ENCODE measurements at places on chromosomes 13 and 19.

DNA sequence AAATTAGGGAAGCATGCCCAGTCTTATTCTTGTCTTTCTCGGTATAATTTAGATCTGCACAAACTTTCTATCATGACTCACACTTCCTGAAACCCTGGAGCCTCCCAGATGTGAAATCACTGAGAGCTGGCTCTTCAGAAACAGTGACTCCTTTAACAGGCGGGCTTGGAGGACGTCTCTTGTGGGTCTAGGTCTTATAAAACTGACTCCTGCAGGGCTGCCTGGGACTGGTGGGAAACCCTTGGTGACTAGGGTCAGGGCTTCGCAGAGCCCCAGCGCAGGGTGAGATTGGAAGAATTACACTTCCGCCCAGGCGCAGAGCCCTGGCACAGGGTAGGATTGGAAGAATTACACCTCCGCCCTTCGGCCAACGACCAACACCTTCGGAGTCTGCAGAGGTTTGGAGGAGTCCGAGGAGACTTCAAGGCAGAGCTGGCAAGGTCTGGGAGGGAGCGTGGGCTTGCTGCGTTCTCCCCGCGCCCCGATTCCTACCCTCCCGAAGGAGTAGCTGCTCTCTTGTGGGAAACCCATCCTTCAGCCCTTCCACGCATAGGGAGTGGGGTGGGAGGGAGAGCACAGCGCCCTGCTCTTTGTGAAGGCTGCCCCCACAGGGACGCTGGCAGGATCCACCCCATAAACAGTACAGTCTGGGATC is 43.4 kb upstream of the MAP3K10 start:
- peak; percentile 65 for DNase-seq

GRCh38 chr13:35714588-35715377 is 238.3 kb upstream of the MAB21L1 start:
- DNase-seq, result no peak

GRCh38 chr13:75724752-75725517 is 88.8 kb downstream of the LMO7 start:
- DNase-seq, result no peak

GRCh38 chr13:25335856-25336255 is 34.4 kb downstream of the NUP58 start:
- DNase-seq, result no peak

- DNase-seq, result no peak
These were observed 18.8 kb downstream of the TMEM143 start for GRCh38 chr19:48344892-48345291.

- DNase-seq, result no peak
These were observed 21.1 kb downstream of the KBTBD6 start for GRCh38 chr13:41111454-41111853.

- no peak for DNase-seq
These were observed 40.0 kb downstream of the DZIP1 start for GRCh38 chr13:95604556-95604915.

DNA sequence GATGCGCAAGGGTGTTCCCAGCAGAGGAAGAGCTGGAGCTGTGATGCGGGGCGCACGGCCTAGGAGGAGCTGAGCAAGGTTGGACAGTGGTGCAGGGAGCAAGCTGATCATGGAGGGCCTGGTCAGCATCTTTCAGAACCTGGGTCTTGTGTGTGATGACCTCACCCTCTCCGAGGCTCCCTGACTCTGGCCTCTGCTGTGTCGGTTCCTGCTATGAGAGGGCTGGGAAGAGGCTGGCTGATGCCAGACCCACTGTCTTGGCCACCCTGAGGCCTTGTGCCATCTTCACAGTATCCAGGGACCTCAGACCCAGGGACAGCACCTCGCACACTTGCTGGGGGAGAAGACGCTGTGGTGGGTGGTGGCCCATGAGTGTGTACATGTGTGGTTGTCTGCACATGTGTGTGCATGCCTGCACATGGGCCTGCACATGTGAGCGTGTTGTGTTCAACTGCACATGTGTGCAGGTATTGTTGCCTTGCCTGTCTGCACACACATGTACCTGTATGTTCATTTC is 16.5 kb upstream of the C13orf46 start:
- DNase-seq, result no peak

GRCh38 chr13:107834281-107834680 is 381.1 kb downstream of the LIG4 start:
- peak; percentile 14 for DNase-seq

DNA sequence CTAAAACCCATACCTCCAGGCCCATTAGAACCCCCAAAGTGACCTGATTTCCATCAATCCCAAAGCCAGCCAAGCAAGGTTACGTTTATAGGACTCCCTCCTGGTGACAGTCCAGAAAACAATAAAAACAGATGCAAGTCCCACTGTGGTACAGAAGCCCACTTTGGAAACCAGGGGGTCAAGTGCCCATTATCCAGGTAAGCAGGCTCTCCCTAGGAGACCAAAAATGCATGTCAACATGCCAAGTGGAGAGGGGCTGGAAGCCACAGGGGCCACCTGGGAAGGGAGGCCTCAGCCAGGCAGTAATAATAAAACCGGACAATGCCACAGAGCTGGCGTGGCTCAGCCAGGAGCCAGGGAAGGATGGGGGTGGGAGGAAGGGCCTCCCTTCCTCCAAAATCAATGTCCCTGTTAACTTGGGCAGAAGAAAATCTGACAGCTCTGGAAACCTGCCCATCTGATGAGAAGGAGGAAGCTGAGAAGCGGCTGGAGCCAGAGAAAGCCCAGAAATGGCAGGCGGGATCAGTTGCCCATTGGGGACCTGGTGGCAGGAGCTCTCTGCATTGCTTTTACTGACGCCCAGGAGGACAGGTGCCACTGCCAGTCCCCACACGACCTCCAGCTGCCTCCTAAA is 160.4 kb downstream of the ZIC5 start:
- DNase-seq, result no peak

DNA sequence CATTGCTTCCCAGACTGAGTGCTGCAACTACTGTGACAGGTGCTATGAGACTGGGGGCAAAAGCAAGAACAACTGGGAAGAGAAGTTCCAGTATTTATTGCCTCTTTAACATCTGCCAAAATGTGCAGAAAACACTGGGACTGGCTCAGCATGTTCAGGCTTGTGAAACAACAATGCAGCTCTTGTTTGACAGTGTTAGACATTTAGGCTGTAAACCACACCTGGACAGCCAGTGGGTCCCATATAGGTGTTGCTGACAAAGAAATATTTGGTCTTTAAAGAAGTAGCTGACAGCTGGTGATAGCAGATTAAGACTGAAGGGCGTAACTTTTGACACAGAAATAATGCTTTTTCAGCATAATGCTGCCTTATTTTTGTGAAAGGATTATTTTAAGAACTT is 88.1 kb downstream of the STOML3 start:
- DNase-seq, result no peak

- peak; percentile 52 for DNase-seq
These were observed 116.4 kb downstream of the TM9SF2 start for GRCh38 chr13:99617474-99618255.

DNA sequence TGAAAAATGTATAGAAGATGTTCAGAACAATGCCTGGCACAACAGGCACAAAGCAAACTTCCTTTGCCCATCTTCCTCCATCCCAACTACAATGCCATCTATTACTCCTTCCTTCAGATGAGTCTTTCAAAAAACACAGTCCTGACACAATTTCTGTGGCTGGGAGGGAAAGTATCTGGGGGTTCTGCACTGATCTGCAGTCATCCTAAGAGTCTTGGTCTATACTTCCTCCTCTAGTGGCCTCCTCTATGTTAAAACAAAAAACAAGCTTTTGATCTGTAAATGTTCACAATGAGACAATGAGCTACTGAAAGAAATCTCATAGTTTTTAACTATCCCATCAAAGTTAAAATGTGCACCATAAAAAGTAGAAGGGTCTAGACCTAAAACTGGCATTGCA is 44.8 kb downstream of the USP12 start:
- DNase-seq, result no peak

GRCh38 chr13:65868884-65869283 is 1361.3 kb downstream of the PCDH9 start:
- DNase-seq, result no peak

GRCh38 chr19:34539396-34539795 is 57.8 kb downstream of the WTIP start:
- no peak for DNase-seq

DNA sequence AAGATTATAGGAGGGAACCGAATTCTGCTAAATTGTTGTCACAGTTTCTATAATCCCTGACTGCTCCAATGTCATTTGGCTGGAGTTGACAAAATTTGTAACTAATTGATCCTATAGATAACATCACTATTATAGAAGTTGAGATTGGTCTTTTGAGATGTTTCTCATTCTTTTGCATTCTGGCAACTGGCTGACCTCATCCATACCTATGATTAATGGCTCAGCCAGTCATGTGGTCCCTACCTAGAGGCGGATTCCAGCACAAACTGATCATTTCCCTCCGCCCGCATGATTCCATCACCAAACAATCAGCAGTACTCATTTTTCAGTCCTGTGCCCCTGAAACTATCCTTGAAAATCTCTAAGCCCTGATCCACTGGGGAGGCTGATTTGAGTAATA is 4.2 kb downstream of the PSG2 start:
- peak; percentile 73 for DNase-seq

DNA sequence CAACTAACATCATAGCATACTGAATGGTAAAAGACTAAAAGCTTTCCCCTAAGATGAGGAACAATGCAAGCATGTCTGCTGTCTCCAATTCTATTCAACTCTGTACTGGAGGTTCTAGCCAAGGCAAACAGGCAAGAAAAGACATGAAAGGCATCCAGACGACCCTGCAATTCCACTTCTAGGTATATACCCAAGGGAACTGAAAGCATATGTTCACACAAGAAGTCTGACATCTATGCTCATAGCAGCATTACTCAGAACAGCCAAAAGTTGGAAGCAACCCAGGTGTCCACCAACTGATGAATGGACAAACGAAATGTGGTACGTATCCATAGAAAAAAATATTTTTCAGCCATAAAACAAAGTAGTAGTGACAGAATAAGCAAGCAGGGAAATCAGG is 39.1 kb downstream of the PEPD start:
- DNase-seq, result no peak

GRCh38 chr13:65642301-65642700 is 1587.8 kb downstream of the PCDH9 start:
- DNase-seq, result no peak

DNA sequence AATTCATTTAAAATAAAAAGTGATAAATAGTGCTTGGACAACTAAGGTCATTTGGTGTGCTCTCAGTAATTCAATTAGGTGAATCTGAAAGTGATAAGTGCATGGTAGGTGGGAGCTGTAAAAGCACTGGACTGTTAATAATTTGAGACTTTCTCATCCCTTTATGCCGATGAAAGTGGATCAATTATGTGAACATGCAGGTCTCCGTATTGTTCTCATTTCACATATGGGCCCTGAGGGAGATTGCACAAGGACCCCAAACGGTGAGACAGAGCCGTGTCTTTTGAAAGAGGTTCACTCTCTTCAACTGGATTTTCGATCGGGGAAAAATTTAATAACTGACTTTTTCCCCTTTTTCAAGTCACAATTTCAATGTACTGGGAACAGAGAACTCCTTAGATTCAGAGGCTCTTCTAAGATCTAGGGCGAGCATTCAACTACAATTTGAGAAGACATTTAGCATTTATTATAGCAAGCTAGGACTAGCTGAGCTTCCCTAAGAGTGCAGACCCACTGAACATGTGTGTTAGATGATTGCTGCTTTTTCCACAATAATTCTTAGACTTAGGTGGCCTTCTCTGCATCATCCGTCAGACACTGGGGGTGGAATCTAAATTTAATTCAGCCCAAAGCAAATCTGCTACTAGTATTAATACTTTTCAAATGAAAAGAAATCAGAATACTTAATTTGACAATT is 347.6 kb downstream of the OXGR1 start:
- no peak for DNase-seq

GRCh38 chr19:49614096-49614833 is 23.3 kb downstream of the PRR12 start:
- DNase-seq, result peak; percentile 60

GRCh38 chr13:45393941-45394570 is 24.1 kb downstream of the SLC25A30 start:
- peak; percentile 55 for DNase-seq

DNA sequence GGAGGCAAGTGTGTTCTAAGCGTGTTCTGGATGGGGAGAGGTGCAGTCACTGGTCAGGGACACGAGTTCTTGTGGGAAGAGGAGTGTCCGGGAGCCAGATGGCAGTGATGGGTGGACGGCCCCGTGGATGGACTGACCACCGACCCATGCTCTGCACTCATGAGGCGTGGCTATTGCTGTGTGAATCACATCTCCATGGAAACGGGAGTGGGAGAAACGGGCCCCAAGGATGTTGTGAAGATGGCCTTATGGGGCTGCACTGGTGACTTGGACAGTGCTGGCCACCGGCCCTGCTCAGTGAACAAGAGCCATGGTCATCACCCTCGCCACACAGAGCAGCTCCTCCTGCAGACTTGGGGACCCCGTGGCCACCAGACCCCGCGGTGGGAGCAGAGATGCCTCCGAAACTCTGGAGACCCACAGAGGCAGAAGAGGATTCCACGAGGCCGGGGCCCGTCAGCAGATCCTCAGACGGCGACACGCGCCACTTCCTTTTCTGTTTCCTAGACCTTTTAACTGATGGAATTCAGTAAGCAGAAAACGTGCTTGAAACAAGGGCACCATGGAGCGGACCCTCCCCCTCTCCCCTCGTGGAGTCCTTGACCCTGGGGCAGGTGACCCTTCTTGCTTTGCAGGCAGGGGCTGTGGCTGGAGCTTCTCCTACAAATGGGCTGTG is 47.5 kb downstream of the GAS6 start:
- DNase-seq, result no peak

DNA sequence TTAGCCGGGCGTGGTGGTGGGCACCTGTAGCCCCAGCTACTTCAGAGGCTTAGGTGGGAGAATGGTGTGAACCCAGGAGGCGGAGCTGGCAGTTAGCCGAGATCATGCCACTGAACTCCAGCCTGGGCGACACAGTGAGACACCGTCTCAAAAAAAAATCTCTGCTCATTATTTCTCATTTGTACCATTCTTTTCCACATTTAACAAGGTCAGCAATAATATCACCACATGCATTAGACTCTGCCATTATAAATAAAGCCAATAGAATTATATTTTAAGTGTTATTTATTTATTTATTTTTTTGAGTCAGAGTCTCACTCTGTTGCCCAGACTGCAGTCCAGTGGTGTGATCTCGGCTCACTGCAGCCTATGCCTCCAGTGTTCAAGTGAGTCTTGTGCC is 24.2 kb downstream of the UGGT2 start:
- DNase-seq, result no peak

DNA sequence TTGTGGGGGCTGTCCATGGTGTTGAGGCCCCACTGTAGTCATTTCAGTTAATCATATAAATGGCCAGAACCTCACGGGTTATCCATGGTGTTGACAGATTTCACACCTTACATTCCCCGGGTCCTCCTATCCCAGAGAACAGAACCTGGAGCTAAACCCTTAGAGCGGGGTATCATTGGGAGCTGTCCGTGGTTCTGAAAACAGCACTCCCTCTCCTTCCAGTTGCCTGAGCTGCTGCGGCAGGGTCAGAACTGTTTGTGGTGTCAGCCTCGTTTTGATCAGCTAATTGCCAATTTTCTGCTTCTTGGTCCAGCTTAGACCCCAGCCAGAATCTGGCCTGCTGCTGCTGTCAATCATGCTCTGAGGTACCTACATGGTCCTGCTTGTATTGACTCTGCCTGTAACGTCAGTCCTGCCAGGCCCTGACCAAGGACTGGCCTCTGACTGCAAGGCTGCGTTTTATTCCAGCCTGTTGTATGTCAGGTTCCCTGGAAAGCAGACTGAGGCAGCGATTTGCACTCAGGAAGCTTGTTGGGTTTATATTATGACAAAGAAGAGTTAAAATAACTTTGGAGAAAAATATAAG is 55.8 kb upstream of the KCTD15 start:
- peak; percentile 46 for DNase-seq
